Karpas-422 (cell line): ENCODE measurements at places on chromosomes 2 and 18.
A peak's percentile ranks its signal among the peaks of the same experiment; 100 is the strongest.

DNA sequence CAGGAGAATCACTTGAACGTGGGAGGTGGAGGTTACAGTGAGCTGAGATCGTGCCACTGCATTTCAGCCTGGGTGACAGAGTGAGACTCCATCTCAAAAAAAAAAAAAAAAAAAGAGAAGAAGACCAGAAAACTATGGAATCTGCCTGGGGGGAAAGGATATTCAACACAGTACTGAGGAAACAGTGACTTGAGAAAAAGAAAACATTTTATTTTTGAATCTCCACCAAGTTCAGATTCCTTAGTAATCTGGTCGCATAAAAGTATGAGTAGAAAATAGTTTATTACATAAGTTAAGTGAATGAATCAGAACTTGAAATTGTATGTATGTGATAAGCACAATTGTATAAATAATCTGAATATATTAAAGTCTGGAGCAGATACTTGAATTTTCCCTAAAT is 13.0 kb upstream of the HAT1 start:
- no peak for DNase-seq

- no peak for DNase-seq
Measured at GRCh38 chr2:104215269-104216161, 638.4 kb upstream of the POU3F3 start.

GRCh38 chr18:49481317-49481716 is 5.7 kb downstream of the C18orf32 start:
- DNase-seq = no peak

DNA sequence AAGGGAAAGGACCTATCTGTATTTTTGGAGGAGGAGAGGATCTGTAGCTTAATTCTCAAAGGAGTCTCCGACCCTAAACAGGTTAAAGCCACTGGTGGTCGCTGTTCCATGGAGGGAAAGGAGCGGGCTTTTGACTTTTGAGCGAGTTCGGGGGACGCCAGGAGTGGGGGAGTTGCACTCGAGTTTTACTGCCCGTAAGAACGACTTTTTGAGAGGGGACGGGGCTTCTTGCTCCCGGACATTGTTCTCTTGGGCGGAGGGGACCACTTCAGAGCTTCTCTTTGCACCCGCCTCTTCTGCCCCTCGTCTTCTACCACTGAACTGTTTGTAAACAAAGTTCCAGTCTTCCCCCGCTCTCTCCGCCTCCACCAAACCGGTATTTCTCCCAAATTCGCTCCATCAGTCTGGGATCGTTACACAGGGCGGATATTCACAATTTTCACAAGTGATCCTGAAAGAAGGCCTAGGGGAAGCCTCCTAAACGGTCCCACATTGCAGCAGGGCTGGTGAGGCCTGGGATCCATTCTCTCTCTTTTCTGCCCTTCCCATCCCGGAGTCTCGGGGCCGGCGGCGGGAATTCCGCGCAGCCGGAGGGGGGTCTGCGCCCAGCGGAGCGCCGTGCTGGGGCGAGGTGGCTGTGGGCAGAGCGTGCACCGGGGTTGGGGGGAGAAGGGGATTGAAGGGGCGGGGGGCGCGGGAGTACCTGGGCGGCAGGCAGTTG is 6.6 kb downstream of the DLX2 start:
- no peak for DNase-seq

- DNase-seq = no peak
Measured at GRCh38 chr2:176934131-176934530, 278.5 kb upstream of the HNRNPA3 start.

DNA sequence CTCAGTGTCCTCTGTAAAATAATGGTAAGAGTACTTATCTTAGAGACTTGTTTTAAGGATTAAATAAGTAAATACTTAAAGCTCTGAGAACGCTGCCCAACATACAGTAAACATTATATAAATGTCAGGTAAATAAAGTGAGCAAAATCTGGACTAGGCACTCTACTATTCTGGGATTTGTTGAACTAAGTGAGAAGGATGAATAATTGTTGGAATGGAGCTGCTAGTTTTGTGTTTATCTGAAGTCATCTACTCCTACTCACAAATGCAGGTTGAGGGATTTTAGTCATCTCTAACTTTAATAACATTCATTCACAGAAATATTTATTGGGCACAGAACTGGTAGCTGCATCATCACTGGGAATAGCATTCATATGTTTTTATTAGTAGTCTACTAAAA is 103.4 kb downstream of the MEIS1 start:
- no peak for DNase-seq

DNA sequence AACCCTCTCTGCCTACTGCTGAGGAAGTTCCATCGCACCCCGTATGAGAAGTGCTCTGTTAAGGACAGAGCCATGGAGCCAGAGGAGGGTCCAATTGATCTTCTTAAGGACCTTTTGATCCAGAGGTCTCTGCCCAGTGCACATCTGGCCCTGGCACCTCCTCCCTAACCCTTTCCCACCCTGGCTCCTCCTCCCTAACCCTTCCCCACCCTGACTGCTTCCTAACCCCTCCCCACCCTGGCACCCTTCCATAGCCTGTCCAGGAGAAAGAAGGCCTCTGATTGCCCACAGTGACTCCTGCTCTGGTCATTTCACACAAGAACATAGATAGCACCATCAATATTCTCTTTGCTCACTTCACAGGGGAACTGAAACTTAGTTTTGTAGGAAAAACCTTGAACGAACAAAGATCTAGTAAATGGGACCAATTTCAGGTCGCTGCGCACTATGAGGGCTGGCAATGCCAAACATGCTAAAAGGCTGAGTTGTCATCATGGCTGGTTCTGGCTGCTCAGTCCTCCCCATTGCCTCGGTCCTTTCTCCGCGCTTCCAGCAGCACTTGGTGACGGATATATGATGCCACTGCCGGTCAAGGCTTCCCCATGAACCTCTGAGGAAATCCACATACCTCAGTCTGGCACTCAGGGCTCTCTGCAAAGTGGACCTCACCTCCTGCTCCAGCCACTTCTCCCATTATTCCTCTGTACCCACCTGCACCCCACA is 49.2 kb downstream of the PKDCC start:
- DNase-seq = peak; percentile 55

DNA sequence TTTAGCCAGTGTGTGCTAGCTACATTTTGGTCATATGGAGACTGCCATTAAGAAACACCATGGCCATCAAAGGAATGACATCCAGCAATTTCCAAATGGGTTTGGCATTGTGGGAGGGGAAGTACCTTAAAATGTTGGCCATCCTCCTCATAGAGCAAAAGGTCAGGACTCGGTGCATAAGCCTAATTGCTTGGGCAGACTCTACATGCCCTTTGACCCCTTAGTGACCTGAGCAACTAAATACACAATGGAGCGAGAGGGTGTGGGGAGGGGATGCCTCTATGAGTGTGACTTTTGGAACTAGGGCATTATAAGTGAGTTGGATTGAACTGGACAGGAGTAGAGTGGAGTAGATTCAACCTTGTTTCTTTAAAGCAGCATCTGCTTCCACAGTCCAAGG is 44.9 kb downstream of the NRP2 start:
- DNase-seq = no peak
